ENCODE measurements at places on chromosomes 4 and X. TPM values are rescaled to one million over a fixed set of nuclear protein-coding genes. Genes with fewer than 3 reads are reported as not detected.

PDGFRA gene
- polyA plus RNA-seq: 159 TPM

- no peak for DNase-seq
Observed at GRCh38 chr4:8331575-8331955, 62.0 kb downstream of the HTRA3 start.

DNA sequence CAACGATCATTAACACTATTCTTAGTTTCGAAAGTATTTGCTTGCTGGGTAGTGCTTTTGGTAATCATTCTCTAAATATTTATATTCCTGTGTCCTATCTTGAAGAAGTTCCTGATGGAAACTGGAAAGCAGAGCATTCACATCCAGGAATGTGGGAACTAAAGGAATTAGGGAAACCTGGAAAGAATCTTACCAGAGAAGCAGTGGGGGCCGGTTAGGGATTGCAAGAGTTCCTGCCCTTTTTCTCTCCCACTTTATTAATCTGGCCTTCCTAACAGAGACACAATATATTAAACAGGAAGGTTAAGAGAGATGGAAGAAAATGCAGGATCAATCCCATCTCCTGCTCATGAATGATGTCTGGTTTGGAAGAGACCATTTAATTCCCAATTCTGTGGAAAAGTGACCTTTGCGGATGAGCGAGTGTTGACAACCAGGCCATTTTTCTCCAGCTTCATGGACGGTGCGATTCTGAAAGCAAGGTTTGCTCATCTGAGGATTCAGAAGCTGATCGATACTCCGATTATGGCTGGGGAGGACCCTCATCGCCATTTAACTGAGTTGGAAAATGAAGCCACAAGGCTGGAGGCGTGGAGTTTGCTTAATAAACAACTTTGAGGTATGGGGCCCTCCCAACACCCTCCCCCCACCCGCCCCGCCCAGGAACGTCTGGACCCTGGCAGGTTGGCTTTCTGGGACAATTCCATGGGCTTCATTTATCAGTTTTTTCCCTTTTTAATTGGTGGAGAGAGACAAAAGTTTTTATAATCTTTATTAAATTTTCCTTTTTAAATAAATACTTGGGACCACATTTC is 52.3 kb downstream of the C4orf51 start:
- no peak for DNase-seq

DNA sequence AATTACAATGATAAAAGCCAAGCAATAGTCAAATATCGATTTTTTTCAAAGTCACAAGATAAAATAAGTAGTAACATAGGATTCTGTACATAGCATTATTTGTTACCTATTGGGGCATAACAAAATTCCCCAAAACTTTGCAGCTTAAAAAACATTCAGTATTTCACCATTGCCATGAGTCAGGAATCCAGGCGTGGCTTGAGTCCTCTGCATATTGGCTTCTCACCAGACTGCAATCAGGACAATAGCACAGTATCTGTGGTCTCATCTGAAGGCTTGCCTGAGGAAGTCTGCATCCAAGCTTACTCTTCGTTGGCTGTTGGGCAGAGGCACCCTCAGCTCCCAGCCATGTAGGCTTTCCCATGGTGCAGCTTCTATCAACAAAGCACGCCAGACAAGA is 6.2 kb upstream of the CTBP1 start:
- no peak for DNase-seq

CCNB3 gene
- polyA plus RNA-seq: 1.6 TPM

DNA sequence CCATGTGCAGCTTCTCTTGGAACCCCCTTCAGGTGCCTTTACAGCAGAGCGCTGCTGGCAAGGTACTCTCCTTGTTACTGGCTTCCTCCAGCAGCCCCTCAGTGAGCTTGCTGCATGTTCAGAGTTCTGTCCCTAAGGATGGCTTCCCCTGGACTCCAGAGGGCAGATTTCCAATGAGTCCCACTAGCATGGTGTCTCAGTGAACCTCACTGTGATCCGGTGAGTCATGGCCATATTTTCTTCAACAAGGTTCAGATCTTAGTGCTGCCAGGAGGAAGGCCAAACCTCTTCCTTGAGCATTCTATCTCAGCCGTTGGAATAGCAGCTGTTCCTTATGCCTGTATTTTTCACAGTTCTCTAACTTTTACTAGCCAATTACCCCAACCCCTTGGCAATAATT is 98.8 kb downstream of the CASK start:
- no peak for DNase-seq

THOC2 gene
- 164 TPM for polyA plus RNA-seq

DNA sequence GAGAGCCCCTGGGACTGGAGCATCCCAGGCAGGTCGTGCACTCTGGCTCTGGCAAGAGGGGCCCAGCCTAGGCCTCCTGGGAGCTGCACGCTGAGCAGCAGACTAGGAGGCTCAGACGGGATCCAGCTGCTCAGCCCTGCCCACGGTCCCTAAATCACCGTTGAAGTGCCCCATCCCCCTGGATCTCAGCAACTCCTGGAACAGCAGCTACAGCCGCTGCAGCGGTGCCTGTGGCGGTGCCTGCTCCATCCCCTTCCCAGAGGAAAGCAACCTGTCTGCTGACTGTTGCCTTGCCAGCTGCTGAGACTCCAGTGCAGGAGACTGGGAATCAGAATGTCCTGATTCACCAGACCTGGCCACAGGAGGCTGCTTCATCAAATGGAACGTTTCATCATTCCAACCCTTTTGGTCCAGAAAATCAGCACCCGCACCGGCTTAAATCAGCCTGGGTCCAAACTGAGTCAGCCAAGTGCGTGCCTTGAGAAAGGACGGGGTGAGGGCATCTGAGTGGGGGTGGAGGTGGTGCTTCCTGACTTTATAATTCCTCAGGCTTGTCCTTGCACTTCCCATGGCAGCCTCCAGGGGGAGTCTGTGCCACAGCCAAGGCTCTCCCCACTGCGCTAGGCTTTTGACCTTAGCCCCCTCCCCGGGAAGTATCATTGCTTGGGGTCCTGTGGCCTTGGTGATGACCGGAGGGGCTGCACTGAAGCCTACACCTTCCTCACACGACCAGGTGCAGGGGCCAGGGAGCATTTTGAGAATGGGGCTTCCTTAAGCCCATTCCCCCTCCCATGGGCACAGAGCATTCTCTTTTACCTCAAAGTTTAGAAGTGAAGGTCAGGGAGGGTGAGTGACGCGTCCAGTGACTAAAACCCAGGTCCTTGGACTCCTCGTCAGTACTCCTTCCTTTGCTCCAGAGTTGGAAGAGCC is 6.5 kb downstream of the ZNF185 start:
- DNase-seq: peak; percentile 40

COX7B2 gene
- not detected for polyA plus RNA-seq

GRCh38 chr4:176793060-176793605 is 411 bp upstream of the VEGFC start:
- no peak for DNase-seq

DNA sequence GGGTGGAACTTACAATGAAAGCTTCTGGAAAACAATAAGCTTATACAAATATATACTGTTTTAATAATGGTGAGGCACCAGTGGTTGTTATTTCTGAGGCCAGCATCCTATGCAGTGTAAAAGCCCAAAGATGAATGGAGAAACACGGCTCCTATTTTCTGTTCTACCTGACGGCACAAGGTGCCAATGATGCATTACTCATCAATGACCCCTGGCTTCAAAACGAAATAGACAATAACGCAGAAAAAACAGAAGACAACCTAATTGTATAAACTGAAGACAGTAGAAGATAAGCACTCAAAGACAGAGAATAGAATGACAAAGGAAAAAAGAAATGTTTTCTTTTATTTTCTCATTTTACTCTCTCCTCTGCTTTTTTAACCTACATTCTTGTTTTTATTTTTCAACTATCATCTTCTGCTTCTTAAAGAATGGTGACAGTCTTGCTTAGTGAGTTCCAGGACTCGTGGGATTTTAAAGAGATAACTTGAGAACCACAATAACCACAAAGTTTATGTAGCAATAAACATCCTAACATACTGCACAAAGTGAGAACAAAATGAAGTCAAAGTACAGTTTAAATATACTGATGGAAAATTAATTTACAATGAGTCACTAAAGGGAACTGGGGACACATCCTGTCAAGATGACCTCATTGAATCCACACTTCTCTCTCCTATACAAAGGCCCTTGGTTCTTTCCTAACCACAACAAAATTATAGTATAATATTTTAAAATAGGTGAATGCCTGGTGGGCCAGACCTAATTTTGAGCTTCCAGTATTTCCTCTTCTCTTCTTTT is 169.8 kb downstream of the BTC start:
- no peak for DNase-seq

DNA sequence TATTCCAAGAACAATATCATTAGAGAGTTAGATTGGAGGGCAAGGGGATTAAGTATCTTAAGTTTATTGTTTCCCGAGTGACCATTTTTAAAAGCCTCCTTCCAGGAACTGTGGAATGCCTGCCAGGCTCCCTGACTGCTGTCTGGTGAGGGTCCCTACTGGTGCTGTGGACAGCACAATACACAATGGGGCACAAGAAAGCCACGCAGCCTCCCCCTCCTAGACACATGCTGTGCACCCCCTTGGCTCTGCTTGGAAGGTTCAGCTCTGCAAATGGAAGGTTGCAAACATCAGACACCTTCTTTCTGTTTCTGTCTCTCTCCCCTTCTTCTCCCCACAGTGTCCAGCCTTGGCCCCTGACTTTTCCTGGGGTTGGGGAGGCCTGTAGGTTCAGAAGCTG is 153.2 kb downstream of the SHROOM3 start:
- no peak for DNase-seq

NONO gene
- polyA plus RNA-seq: 749 TPM

CCSER1 gene
- polyA plus RNA-seq: 22.4 TPM

SOWAHD gene
- polyA plus RNA-seq: 0.38 TPM

SRPX2 gene
- polyA plus RNA-seq: 16.9 TPM

DNA sequence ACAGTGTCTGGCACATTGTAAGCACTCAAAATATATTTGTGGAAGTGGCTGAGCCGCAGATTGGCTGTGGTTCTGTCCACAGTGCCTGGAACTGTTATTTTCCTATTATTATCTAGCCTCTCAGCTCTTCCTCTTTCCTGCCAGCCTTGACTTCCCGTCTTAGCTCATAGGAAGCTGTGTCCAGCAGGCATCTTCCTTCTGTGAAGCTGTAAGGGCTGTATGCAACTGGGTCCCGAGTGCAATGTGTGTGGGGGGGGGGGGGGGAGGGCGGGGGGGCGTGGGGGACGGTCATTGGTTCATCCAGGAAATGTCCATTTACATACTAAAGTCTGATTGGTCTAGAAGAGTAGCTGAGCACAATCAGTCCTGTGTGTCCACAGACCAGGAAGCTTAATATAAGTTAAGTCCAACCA is 210.7 kb downstream of the PDGFRA start:
- no peak for DNase-seq

PCDH10 gene
- 7.4 TPM for polyA plus RNA-seq

GRCh38 chr4:142318280-142318679 is 527.8 kb downstream of the INPP4B start:
- no peak for DNase-seq

ACSL1 gene
- 57.7 TPM for polyA plus RNA-seq

DNA sequence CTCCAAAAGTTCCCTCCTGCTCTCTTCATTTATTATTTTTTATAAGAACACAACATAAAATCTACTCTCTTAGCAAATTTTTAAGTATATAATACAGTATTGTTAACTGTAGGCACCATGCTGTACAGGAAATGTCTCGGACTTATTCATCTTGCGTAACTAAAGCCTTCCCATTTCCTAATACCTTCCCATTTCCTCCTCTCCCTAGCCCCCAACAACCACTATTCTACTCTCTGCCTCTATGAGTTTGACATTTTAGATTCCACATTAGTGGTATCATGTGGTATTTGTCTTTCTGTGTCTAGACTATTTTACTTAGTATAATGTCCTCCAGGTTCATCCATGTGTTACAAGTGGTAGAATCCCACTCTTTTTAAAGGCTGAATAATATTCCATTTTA is 15.8 kb upstream of the SYTL4 start:
- no peak for DNase-seq

SRPX gene
- polyA plus RNA-seq: 15.0 TPM

RNF212 gene
- 17.9 TPM for polyA plus RNA-seq

GRCh38 chr4:67131224-67131623 is 414.1 kb downstream of the CENPC start:
- DNase-seq: no peak

ZMAT1 gene
- 46.6 TPM for polyA plus RNA-seq

SPARCL1 gene
- polyA plus RNA-seq: 9.2 TPM

XPNPEP2 gene
- 81.5 TPM for polyA plus RNA-seq

PWWP3B gene
- polyA plus RNA-seq: 3.3 TPM

- no peak for DNase-seq
Observed at GRCh38 chr4:109912706-109913595, at the start of gene EGF. TSS of gene EGF (plus strand) at chr4:109912883. CDS start at chr4:109913336, 453 bp downstream.

ENOPH1 gene
- polyA plus RNA-seq: 69.0 TPM

- no peak for DNase-seq
Observed at GRCh38 chrX:98203800-98204199, 1320.1 kb downstream of the RPA4 start.

DNA sequence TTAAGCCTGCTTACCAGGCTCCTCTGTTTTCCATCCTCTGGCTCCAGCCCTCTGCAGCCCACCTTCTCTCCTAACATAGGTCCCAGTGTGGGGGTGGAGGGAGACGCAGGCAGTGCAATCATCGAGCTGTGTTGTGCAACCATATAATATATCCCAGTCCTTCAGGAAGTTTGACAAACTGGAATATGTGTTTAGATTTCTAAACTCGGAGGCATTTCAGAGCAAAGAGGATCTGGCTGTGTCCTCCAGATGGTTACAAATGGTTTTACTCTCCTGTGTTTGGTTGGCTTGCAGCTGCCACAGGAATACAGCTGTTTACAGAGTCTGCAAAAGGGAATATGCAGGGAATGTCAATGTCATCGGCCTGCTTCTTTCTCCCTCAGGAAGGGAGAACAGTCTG is 195.3 kb upstream of the LNX1 start:
- no peak for DNase-seq

- no peak for DNase-seq
Observed at GRCh38 chrX:25084446-25084845, 68.7 kb upstream of the ARX start.

DNA sequence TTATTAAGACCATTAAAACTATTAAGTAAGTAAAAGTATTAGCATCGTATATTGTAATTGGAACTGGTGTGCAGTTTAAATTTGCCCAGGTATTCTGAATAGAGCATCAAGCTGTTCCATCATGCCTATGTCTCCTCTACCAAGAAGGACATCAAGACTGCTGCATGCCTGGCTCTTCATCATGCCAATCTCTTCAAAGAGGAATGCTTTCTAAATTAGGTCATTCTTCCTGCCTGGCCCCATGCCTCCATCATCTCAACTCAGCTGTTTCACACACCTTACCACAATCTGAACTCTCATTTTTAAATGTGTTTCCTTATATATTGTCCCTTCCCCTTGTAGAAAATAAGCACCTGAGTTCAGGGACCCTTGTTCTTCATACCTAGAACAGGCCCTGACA is 270.5 kb upstream of the PPARGC1A start:
- no peak for DNase-seq

GRCh38 chr4:114311787-114312186 is 286.8 kb upstream of the UGT8 start:
- DNase-seq: no peak

- DNase-seq: no peak
Observed at GRCh38 chrX:57918750-57919436, 8.6 kb upstream of the ZXDA start.

GRCh38 chrX:107766470-107767150 is 9.0 kb downstream of the TSC22D3 start:
- DNase-seq: no peak

- no peak for DNase-seq
Observed at GRCh38 chrX:14398725-14399124, 130.6 kb upstream of the GLRA2 start.

Measured in left kidney (tissue), 8 donors.